ENCODE measurements at places on chromosomes 12 and 14.

DNA sequence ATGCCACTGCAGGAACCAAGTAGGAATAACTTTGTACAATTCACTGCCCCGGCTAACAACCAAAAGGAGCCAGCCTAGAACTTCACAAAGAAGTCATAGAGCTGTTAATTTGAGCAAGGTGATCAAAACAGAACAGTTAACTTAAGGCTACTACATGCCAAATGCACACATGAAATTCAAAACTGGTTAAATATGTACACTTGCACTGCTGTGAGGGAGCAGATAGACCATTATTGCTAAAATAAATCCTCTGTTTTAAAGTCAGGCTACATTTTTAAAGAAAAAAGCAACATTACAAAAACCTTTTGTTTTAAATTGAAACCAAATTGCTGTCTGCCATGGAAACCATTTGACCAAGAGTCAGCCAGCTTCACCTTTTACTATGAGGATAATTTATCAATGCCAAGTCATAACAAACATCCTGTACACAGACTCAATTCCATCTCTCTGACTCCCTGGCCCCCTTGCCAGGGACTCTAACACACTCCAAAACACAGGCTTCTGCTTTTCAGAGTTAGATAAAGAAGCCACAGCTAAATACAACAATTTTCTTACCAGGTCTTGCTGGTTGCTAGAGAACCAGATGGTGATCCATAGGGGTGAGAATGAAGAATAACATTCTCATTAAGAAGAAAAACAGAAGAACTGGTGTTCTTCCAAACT lies 84.0 kb downstream of the LRP6 start:
- no peaks in the 10 kb centered on the region for H3K36me3 ChIP-seq
- H3K27me3 ChIP-seq, result no peaks in the 10 kb centered on the region
- H3K27ac ChIP-seq, result no peak overlapping the region
- H3K4me1 ChIP-seq, result no peaks in the 10 kb centered on the region
- DNase-seq, result no peak

GRCh38 chr14:95157327-95158189 lies at the start of gene DICER1:
Gene DICER1, minus strand, starts transcription at chr14:95157529. Its CDS starts 24,071 bp downstream, at chr14:95133458.
- H3K4me1 ChIP-seq, result peaks cover 22% of the 10 kb centered on the region
- peak; percentile 86 for DNase-seq
- H3K27ac ChIP-seq, result peak within 1 kb of the TSS; percentile 88
- H3K36me3 ChIP-seq, result no peaks in the 10 kb centered on the region

GRCh38 chr14:65333943-65334687 lies 78.4 kb upstream of the FUT8 start:
- no peaks in the 10 kb centered on the region for H3K36me3 ChIP-seq
- DNase-seq, result no peak
- H3K27ac ChIP-seq, result no peak overlapping the region
- H3K27me3 ChIP-seq, result no peaks in the 10 kb centered on the region
- H3K4me1 ChIP-seq, result no peaks in the 10 kb centered on the region

GRCh38 chr12:100329800-100330199 lies 27.1 kb upstream of the SLC17A8 start:
- H3K4me3 ChIP-seq, result no peak overlapping the region
- no peaks in the 10 kb centered on the region for H3K4me1 ChIP-seq
- H3K36me3 ChIP-seq, result peaks cover 39% of the 10 kb centered on the region
- H3K27me3 ChIP-seq, result no peaks in the 10 kb centered on the region
- no peak for DNase-seq

DNA sequence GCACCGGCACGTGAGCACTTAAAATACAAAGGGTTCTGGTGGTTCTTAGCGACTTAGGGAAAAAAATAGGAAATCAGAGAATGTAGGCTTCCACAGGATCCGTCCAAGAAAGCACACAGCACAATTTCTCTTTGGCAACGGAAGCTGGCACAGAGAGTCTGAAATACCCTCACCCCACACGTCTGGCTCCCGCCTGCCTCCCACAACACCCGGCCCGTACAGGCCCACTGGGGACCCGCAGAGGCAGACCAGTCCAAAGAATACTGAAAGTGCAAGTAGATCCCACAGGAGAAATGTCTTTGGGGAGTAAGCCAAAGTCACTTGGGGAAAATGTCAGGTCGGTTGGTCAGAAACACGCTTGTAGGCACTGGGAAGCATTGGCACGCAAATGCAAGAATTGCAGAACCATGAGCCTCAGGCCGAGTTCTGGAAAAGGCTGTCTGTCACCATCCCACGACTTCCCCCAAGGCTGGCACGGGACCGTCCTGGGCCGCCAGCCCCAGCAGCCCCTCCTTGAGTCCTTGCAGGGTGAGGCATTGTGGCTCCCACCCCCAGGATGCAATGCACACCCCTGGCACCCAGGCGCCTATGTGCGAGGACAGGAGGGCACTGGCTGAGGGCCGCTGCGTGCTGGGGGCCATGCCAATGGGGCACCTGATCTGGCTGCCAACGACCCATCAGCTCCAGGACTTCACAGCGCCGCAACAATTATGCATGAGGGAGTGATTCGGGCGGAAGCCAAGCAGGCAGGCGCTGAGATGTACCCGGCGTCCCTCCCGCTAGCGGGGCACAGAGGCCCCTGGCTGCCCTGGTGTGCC lies 29.7 kb downstream of the CHGA start:
- peaks cover 10% of the 10 kb centered on the region for H3K36me3 ChIP-seq
- H3K27ac ChIP-seq, result no peak overlapping the region
- no peaks in the 10 kb centered on the region for H3K4me1 ChIP-seq
- DNase-seq, result no peak

DNA sequence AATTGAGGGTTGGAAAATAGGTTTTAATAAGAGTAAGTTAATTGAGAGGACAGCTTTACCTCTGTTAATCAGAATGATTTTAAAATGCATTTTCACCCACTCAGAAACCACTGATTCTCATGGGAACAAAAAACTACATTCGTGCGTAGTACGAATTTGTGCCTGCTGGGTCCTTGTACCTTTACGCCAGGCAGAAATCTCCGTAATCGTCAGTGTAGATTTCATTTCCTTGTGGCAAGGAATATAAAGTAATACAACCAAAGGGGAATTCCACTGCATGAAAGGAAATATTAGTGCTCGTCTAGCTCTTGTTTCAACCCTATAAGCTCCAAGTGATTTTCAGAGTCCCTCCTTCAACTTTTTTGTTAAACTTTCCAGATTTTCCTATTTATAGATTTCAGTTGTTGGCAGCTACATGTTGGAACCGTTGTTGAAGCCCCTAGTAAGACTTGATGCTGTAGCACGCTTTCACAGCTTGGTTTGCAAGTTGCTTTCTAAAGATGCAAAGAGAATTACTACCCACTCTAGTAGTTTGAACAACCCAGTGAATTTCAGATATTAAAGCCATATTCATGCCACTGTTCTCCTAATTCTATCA lies 90.6 kb downstream of the ETV6 start:
- H3K4me1 ChIP-seq, result no peaks in the 10 kb centered on the region
- no peak overlapping the region for H3K4me3 ChIP-seq

DNA sequence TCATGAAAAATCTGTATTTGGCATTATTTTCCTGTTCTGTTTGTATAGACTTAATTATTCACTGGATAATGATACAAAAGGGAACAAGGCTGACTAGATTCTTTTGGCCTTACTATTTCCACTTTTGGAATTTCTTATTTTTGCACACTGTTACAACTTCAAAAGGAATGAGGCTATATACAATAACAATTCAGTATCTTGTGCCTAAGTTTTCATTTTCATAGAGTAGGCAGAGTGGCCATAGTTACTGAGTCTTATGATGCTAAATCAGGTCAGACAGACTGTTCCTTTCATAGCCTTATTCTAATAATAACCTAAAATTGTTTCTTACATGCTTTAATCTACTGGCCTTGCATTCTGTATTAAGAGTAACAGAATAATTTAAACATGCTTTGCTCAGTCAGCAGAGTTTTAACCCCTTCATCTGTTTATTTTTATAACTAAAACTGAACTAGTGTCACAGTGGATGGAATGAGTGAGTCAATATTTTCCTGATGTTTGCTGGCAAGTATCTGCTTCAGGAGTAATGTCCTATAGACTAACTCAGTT lies 10.5 kb downstream of the TTC8 start:
- H3K27ac ChIP-seq, result no peak overlapping the region
- no peaks in the 10 kb centered on the region for H3K27me3 ChIP-seq
- DNase-seq, result no peak

DNA sequence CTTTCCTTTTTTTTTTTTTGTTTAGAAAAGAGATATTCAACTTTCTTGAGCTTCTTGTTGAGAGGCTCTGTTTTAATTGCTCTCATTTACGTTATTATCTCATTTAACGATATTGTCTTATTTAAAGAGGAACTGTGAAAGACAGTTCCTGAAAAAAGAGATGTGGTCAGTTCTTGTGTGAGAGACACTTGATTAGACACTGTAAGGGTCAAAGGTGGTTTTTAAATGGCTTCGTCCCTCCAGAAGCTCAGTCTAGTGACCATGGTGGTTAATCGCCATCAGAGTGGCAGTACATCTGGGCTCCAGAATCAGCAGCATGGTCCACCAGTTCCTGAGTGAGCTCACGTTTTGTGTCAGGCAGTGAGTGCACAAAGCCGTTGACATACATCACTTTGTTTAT lies 57.9 kb upstream of the KCNA5 start:
- no peaks in the 10 kb centered on the region for H3K4me1 ChIP-seq
- no peak overlapping the region for H3K27ac ChIP-seq
- H3K36me3 ChIP-seq, result no peaks in the 10 kb centered on the region
- DNase-seq, result no peak
- H3K27me3 ChIP-seq, result no peaks in the 10 kb centered on the region
- H3K4me3 ChIP-seq, result no peak overlapping the region

- no peak overlapping the region for H3K27ac ChIP-seq
- H3K27me3 ChIP-seq, result no peaks in the 10 kb centered on the region
- H3K4me3 ChIP-seq, result no peak overlapping the region
- DNase-seq, result no peak
- H3K36me3 ChIP-seq, result no peaks in the 10 kb centered on the region
- no peaks in the 10 kb centered on the region for H3K4me1 ChIP-seq
These were observed 33.7 kb upstream of the KTN1 start for GRCh38 chr14:55546212-55546874.

DNA sequence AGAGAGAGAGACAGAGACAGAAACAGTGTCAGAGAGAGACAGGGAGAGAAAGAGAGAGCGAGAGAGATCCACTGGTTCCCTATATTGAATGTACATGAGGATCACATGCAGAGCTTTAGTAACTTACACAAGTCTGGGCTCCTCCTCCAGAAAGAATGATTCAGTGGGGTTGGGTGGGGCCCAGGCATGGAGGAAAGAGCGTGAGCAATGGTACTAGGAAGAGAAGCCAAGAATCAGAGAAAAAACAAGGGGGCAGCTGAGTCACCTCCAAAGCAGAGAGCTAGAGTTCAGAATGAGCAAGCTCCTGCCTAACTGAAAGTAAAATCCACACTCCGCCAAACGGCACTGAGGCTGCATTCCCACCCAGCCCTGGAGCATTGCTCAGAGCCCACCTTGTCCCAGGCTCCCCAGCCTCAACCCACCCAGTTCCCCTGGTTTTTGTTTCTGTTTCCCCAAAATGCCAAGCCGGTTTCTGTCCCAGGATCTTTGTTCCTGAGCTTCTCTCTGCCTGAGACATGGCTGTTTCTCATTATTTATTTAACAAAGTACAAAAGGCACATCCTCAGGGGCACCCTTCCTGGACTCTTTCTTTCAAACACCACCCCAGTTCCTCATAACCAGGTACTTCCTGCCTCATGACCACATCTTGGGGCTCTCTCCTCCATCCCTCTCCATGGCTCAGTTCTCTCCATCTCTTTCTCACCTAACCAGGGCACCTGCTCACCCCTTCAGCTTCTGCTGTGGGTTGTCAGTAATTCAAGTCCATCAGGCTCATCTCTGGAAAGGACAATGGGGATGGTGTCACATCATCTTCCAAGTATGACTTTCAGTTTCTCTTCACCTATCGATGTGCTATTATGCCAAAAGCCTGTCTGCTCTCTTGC lies 670.3 kb upstream of the TBX3 start:
- H3K4me3 ChIP-seq, result no peak overlapping the region
- no peaks in the 10 kb centered on the region for H3K36me3 ChIP-seq
- H3K27ac ChIP-seq, result no peak overlapping the region
- DNase-seq, result no peak
- H3K4me1 ChIP-seq, result no peaks in the 10 kb centered on the region

DNA sequence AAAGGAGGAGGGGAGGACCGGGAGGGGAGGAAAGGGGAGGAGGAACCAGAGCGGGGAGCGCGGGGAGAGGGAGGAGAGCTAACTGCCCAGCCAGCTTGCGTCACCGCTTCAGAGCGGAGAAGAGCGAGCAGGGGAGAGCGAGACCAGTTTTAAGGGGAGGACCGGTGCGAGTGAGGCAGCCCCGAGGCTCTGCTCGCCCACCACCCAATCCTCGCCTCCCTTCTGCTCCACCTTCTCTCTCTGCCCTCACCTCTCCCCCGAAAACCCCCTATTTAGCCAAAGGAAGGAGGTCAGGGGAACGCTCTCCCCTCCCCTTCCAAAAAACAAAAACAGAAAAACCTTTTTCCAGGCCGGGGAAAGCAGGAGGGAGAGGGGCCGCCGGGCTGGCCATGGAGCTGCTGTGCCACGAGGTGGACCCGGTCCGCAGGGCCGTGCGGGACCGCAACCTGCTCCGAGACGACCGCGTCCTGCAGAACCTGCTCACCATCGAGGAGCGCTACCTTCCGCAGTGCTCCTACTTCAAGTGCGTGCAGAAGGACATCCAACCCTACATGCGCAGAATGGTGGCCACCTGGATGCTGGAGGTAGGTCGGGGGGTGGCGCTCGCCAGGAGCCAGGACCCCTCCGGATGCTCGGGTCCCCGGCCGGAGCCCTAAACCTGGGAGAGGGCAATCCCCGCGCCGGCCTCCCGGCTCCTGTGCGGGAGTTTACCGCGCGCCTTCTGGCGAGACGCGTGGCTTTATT lies at the start of gene CCND2:
Gene CCND2 (plus strand): TSS at position 111 of the 744 bp plus-strand sequence. CDS start 279 bp downstream, at position 390.
- peak within 1 kb of the TSS; percentile 97 for H3K27ac ChIP-seq
- peaks cover 49% of the 10 kb centered on the region for H3K4me1 ChIP-seq
- peaks cover 19% of the 10 kb centered on the region for H3K36me3 ChIP-seq
- DNase-seq, result peak; percentile 56
